Neural crest cell (in vitro differentiated cells): ENCODE measurements at places on chromosomes 11 and 22. TPM values are rescaled to one million over a fixed set of nuclear protein-coding genes. Genes with fewer than 3 reads are reported as not detected.

DNA sequence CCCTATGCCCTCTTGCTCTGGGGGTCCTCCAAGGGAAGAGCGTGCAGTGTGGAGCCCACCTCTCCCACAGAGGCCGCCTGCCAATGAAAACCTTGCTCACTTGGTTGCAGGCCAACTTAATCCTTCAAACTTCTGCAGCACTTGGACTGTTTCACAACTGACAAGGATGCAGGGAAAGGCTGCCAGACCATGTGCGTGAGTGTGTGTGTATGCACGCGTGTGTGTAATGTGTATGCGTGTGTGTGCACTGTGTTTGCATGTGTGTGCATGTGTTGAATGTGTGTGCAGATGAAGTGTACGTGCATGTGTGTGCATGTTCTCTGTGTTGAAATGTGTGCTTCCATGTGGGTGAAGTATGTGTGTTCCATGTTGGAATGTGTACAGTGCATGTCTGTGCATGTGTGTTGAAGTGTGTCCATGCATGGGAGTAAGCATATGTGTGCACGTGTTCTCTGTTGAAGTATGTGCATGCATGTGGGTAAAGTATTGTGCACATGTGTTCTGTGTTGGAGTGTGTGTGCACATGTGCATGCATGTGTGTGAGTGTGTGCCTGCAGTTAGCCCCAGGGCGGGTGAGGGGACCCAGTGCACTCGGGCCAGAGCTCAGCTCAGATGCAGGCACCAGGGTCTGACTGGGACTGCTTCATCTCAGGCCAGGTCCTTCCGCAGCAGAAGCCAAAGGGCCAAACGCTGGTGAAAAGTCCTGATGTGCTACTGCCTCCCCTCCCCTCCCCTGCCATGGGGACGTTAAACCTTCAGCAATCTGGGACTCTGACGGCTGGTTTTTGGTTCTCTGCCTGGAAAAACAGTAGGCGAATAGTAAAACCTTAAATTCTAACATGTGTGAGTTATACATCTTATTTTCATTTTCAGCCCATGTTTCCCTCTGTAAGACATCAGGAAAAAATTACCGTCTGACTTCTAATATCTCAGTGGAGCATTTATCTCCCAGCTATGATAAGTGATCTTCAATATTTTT lies 72.0 kb downstream of the FLI1 start:
- no peak overlapping the region for H3K4me3 ChIP-seq
- H3K27me3 ChIP-seq = no peaks in the 10 kb centered on the region

MGAT3 gene
- total RNA-seq = 20.3 and 23.5 TPM in 2 replicates

RCOR2 gene
- total RNA-seq = 107 and 108 TPM in 2 replicates

DNA sequence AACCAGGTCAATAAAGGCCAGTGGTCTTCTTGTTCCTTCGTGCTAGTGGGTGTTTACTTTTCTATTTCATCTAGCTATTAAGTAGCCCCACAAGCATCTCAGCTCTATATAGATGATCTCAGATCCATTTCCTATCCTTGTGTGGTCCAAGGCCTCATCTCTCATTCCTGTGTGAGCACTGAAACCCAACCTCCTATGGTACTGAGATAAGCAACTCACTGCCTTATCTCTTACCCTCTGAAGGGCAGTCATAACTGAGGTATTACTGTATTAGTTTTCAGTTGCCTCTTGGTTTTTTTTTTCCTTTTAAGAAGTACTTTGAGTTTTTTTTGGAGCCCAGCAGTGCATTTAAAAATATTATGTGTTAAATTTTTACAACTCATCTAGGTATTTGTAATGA lies 28.3 kb downstream of the ACER3 start:
- H3K27ac ChIP-seq = no peak overlapping the region
- H3K36me3 ChIP-seq = no peaks in the 10 kb centered on the region
- H3K27me3 ChIP-seq = no peaks in the 10 kb centered on the region
- peaks cover 55% of the 10 kb centered on the region for H3K4me1 ChIP-seq

DNA sequence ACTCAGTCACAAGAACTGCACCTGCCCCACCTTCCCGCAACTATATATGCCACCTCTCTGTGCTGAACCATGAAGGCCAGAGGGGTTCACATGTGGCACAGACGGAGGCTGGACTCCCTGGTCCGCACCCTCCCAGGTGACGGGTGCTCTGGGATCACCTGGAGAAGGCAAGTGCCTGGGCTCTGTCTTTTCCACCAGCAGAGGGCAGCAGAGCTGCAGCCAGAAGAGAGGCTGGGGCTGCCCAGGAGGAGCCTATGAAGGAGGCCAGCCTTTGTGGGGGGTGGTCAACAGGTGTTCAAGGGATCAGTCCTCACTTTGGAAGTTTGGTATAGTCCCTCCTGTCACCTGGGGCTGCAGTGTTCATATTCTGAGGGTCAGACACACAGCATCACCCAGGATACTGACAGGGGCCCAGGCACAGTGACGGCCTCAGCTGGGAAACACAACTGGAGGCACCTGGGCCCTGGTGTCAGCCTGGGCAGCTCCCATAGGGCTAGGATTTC lies 39.2 kb upstream of the IGLL5 start:
- peaks cover 78% of the 10 kb centered on the region for H3K27me3 ChIP-seq
- no peak overlapping the region for H3K4me3 ChIP-seq
- H3K27ac ChIP-seq = no peak overlapping the region
- DNase-seq = peak; percentile 71
- H3K4me1 ChIP-seq = no peaks in the 10 kb centered on the region
